ENCODE measurements at places on chromosomes 7 and 10.

GRCh38 chr7:69060516-69060915 is 537.8 kb upstream of the AUTS2 start:
- no peak for DNase-seq

- no peak for DNase-seq
These were observed 21.3 kb downstream of the CPXM2 start for GRCh38 chr10:123870260-123870659.

GRCh38 chr7:50807026-50807730 is 24.5 kb upstream of the GRB10 start:
- no peak for DNase-seq

- DNase-seq, result no peak
These were observed 22.6 kb downstream of the WNT8B start for GRCh38 chr10:100485366-100485765.

DNA sequence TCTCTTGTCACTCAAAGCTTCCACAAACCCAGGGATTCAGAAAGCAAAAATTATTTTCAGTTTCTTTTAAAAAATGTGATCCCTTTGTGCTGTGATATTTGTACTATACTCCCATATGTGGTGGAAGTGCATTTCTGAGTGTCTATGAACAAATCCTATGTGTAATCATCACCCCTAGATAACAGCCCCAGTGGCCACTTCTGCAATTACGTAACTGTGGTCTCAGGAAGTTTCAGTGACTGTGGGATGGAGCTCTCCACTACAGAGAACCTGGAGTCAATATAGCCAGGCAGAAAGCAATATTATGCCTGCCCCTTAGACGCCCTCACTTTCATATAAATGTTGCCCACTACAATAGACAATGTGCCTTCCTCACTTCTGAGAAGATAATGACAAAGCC is 1101.7 kb upstream of the GHITM start:
- DNase-seq, result no peak

DNA sequence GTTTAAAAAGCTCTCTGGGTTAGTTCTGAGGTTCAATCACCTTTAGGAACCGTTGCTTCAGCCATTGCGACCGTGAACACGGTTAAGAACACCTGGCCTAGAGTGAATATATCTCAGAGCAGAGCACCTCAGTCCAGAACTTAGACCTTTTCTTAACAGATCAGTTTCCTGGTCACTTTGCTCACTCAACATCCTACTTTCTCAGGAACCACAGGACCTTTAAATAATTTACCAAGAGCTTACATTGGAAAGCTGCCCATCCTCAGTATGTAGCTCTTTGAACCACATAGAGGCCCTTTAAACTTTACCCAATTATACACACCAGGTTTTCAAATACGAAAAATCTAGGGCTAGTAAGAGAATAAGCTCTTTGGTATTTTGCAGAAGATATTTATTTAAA is 153.2 kb downstream of the NRBF2 start:
- DNase-seq, result no peak

- DNase-seq, result no peak
These were observed 921.5 kb downstream of the TYW1 start for GRCh38 chr7:67918158-67918557.

DNA sequence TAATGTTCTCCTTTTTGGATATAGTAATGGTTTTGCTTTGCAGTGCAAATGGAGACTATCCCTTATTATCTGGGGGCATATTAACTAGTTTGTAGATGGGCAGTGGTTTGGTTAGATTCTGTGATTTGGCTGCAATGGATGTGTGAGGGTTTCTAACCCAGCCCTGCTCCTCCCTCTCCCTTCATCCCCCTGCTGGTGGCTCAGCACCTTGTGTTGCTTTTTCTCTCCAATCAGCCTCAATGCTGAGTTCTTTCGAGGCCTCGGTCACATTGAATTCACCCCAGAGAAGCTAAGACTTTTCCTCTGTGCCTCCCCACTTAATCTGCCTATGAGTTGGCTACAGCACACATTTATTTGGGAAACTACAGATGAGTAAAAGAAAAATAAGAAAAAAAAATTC is 120.0 kb downstream of the MALRD1 start:
- DNase-seq, result no peak

- DNase-seq, result no peak
These were observed 48.7 kb upstream of the OCM2 start for GRCh38 chr7:98038731-98039130.

GRCh38 chr7:124818807-124819206 is 53.2 kb upstream of the GPR37 start:
- no peak for DNase-seq
